ENCODE measurements at places on chromosomes 7 and 10.

DNA sequence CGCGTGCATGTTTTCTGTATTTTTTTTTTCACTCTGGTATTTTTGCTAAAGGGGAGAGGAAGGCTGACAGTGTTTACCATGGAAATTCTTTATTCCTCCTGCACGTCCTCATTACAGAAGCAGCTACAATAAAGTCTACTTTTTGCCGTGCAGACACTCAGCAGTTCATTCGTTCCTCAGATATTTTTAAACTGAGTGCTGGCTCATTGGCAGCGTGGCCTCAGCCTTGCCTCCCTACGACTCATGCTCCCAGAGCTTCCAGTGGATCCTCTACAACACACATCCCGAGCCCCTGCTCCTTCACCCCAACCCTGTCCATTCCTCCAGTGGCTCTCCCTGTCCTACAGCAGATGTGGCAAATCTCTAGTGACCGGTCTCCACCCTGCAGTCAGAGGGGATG lies 239.2 kb upstream of the ZMIZ1 start:
- no peak for DNase-seq

GRCh38 chr7:33998476-33998875 lies 93.1 kb downstream of the BMPER start:
- no peak for DNase-seq

- DNase-seq, result no peak
These were observed 49.7 kb upstream of the ADCY1 start for GRCh38 chr7:45524445-45524844.

- no peak for DNase-seq
These were observed 94.0 kb downstream of the ADARB2 start for GRCh38 chr10:1643161-1643907.

DNA sequence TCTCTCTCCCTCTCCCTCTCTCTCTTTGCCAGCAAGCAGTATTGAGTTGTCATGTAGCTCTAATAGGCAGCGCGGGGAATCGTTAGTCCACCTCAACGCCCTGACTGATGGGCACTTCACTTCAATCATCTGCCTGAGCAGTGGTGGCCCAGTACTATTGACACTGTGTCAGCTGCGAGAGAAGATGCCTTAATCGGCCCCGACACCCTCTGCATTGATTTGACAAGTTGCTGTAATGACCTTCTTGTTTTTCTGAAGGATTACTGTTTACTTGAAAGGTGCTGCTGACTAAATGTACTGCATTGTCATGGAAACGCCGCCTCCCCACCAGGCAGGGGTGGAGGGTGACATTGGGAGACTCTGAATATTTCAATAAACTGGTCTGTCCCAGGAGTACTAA lies 913.8 kb downstream of the KCNMA1 start:
- no peak for DNase-seq

DNA sequence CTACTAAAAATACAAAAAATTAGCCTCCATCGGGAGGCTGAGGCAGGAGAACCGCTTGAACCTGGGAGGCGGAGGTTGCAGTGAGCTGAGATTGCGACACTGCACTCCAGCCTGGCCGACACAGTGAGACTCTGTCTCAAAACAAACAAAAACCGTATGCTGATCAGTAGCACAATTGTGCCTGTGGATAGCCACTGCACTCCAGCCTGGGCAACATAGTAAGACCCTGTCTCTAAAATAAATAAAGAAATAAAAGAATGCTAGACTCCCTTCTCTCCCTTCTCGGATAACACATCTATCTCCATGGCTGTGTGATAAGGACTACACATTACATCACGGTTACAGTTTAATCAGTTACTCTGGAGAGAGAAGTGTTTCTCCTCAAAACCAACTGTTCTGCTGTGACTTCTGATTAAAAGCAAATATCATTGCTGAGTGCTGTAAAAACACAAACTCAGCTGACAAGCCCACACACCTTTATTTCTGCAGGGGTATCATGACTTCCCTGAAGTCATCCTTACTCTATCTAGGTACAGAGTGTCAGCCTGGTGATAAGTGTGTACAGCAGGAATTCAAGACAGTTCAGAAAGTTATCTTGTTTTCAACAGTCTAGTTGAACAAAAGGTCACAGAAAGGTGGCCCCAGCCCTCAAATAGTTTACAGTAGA lies 5.3 kb upstream of the ARHGAP19 start:
- DNase-seq, result no peak
